Activated CD4-positive, alpha-beta T cell treated with anti-CD3 and anti-CD28 coated beads, Interleukin-2, amount 50 U/mL, for 48 hours (primary cell): ENCODE measurements at places on chromosomes 5 and 9.

- no peak for DNase-seq
Observed at GRCh38 chr5:126410623-126411022, 12.6 kb upstream of the GRAMD2B start.

- no peak for DNase-seq
Observed at GRCh38 chr5:131423056-131423455, 159.2 kb downstream of the CDC42SE2 start.

- no peak for DNase-seq
Observed at GRCh38 chr9:87683751-87684626, 41.9 kb upstream of the CTSL start.

- no peak for DNase-seq
Observed at GRCh38 chr9:21027295-21027694, 4.1 kb downstream of the HACD4 start.

DNA sequence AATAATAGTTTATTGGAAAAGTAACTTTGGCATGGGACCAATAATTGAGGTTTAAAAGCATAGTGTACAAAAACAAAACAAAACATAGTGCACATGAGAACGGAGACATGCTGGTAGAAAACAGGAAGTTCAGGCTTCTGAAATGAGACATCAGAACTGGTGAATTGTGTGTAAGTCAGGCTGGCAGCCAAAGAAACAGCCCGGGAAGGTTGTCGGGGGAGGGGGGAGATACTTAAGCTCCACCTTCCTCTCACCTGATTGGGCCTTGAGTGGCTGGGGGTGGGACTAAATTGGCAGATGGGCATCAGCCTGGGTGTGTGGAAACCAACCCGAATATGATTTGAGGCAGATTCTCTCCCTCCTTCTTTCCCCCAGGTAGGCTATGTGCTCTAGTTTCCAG lies 256.3 kb downstream of the SMARCA2 start:
- peak; percentile 9 for DNase-seq

GRCh38 chr5:4737868-4738267 lies 402.3 kb upstream of the ADAMTS16 start:
- no peak for DNase-seq

- DNase-seq, result no peak
Observed at GRCh38 chr9:130609163-130609562, 29.8 kb downstream of the FUBP3 start.

DNA sequence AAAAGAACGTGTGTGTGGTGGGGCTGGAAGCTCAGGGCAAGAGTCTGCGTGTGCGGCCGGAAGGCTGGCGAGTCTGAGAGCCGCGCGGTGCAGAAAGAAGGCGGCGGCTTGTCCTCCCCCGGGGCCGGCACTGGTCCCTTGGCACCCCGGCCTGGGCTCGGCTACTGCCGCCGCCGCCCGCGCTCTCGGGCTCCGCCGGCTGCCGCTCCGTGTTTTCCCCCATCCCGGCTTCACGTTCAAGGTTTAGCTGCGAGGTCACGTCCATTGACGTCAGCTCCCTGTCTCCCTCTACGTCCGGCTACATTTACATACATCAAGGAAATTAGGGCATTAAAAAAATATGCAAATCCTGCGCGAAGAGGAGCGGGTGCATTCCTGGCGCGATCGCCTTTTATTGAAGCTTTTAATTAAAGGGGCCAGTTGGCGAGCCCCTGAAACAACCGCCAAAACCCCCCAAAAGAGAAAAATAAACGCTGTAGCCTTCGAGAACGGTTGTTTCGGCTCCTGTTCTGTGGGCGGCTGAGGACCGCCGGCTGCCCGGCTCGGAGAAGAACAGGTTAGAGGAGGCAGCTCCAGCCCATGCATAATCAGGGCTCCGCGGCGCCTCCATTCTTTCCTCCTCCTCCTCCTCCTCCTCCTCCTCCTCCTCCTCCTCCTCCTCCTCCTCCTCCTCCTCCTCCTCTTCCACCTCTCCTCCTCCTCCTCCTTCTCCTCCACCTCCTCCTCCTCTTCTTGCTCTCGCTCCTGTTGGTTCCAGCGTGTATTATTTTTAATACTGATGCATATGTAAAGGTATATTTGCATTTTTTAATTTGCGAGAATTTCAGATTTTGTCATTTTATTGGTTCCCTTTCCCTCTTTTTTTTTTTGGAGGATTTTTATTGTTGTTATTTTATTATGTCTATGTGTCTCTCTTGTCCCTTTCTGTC lies 207.0 kb downstream of the MEF2C start:
- DNase-seq, result no peak

GRCh38 chr5:9529041-9529480 lies 16.8 kb downstream of the SEMA5A start:
- DNase-seq, result no peak

DNA sequence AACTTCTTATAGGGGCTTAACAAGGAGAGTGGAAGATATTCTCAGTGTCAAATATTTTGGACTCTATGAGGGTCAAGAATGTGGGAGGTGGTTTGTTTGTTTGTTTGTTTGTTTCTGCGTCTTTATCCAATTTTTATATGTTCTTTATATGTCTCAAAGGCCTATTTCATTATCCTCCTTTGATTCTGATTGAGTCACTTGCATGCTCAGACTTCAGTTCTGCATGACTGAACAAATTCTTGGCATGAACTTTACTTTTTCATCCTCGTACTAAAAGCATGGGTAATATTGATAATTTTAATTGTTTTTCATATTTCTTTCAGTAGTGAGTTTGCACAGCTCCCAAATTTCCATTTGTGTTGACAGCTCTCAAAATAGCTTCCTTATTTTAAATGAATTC lies 19.2 kb upstream of the ERBIN start:
- no peak for DNase-seq
